ENCODE measurements at places on chromosomes 12 and 14.

DNA sequence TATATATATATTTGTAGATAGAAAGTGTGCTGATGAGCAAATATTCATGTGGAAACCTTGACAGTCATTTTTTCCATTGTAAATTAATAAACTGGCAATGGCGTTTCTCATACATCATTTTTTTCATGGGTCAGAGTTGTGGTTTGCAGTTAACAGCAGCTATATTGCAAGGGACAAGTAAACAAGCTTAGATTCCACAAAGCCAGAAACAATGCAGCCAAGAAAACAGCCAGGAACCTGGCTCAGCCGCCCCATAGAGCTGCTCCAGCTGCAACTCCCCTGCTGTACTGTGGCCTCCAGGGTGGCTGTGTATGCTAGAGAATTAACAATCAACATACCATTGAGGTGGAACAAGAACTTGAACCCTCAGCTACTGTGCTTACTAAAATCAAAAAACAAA lies 298.2 kb downstream of the TMEM132D start:
- no peak for DNase-seq

DNA sequence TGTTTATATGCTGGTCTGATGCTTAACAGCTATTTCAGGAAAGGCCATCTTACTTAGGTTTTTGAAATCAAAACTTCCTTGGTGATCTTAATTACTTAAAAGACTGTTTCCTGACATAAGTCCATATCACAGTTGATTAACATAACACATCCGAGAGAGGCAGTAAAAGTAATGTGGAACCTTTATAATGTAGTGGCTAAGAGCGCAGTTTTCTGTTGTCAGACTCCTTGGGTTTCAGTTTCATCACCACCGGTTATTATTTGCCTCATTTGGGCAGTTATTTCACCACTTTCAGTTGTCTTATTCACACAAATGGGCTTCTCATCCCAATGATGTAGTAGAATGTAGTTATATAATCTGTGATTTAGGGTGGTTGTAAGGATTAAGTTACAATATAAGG lies 30.9 kb downstream of the TBC1D15 start:
- DNase-seq: no peak

DNA sequence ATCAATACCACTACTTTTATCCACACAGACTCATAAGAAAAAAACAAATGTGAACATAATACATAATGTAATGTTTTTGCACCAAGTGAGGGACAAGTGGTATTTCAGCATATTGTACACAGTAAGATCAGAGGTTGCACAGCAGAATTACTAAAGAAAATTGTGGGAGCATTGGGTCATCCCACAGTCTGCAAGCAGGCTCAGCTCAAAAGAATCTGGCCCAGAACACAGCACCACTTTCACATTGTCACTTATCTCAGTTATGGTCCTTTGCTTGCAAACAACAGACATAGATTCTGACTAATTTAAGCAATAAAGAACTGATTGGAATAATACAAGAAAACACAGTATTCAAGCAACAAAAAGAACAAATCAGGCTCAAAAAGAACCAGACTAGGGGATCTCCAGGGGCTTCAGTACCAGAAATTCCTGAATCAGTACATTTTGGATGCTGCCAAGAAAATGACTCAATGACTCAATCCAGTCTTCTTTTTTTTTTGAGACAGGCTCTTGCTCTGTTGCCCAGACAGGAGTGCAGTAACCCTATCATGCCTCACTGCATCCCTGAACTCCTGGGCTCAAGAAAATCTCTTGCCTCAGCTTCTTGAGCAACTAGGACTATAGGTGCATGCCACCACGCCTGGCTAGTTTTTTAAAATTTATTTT lies 42.9 kb upstream of the EEA1 start:
- DNase-seq: no peak

DNA sequence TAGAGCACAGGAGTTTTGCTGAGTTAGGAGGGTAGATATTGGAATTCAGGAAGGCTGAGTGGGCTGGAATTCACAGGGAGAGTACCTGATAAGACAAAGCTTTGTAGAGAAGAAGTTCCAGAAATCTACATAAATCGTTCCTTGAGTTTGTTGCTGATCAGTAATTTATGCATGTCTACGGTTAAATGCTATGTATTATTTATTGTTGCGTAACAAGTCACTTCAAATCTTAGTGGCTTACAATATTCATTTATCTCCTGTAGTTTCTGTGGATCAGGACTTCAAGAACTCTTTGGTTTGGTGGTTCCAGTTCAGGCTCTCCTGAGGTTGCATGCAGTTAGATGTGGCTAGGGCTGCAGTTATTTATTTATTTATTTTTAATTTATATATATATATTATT lies 7.8 kb downstream of the PUS7L start:
- DNase-seq: no peak

DNA sequence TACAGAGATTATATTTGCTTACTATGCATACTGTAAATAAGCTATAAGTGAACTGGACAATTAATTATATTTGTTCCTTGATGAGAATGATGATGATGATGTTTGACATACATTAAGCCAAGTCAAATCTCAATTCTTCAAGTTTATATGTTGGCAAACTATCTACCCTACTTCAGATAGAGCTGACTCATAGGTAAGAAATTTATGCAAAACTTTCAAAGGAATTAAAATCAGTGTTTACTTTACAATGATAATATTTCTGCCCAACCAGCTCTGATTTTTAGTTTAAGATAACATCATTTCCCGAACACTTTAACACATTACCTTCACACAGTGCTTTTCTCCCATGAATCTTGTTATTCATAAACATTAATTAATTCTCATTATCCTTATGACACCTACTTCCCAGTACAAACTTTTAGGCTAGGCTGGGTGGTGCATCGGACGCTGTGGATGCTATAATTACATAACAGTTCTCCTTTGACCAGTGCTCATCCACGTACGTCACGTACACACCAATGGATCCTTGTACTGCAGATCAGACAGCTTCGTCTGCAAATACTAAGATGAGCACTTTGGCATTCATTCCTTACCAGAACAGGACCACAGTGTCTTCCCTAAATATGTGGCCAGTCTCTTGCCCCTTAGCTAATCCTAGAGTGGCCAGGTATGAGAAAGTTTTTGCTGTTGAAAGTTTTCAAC lies 18.3 kb downstream of the BMP4 start:
- no peak for DNase-seq

DNA sequence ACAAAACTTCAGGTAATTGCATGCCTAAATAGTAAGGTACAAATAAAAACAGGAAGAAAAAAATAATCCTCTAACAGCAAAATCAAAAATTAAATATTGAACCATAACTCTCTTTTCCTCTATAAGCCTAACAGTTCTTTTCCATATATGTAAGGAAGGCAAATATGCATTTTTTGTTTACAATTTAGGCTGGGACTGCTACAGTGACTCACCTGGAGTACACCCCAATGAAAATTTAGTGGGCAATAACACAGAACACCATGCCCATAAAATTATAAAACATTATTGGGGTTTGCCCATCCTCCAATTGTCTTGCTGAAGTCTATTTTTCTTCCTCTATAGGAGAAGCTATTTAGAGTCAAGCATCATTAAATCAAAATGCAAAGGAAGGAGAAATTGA lies 277.0 kb downstream of the PAWR start:
- DNase-seq: no peak

DNA sequence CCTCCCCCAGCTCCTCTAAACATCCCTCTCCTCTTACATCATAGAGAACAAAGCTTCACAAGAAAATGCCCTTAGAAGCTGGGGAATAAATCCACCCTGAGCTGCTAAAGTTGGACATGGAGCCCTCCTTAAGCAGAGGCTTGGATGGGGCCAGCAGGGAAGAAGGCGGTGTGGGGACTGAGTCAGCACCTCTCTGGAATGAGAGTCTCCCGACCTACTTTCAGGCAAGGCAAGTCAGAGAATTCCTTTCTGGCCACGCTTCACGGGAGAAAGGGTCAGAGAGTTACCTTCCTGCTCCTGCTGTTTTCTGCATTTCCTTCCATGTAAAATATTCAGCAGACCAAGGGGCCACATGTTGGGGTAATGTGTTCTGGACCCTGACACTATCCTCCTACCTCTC lies 113.3 kb upstream of the PRB2 start:
- DNase-seq: no peak

DNA sequence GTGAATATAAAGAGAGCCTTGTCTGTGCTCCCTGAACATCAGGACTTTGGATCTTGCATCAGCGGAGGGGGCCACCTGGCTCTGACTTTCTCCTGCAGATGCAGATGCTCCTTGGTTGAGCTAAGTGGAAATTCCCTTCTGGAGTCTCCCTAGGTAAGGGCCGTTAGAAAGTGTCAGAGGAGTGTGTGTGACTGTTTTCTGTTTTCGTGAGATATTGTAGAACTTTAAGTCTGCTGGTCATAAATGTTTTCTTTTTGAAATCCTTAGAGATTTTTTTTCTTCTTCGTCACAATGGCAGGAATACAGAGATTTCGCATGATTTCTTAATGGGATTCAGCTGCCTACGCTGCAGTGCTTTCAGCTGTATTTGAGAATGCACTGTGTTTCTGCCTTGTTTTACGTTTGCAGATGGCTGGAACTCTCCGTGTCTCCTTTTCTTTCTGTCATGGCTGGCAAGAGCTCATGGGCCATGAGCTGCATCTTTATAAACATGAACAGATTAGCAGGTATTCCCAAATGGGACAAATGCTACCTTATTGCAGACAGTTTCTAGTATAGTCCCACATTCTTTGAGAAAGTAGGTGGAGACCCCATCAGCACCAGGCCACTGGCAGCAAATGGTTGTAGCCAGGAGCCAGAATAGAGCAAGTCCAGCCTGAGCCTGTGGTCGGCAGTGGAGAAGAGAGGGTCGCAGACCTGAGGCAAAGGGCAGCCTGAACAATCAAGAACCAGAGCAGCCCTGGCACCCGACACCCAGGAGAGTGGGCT lies 76.2 kb upstream of the FRMD6 start:
- DNase-seq: no peak

- DNase-seq: no peak
Observed at GRCh38 chr14:54354096-54354495, 42.7 kb upstream of the CDKN3 start.

DNA sequence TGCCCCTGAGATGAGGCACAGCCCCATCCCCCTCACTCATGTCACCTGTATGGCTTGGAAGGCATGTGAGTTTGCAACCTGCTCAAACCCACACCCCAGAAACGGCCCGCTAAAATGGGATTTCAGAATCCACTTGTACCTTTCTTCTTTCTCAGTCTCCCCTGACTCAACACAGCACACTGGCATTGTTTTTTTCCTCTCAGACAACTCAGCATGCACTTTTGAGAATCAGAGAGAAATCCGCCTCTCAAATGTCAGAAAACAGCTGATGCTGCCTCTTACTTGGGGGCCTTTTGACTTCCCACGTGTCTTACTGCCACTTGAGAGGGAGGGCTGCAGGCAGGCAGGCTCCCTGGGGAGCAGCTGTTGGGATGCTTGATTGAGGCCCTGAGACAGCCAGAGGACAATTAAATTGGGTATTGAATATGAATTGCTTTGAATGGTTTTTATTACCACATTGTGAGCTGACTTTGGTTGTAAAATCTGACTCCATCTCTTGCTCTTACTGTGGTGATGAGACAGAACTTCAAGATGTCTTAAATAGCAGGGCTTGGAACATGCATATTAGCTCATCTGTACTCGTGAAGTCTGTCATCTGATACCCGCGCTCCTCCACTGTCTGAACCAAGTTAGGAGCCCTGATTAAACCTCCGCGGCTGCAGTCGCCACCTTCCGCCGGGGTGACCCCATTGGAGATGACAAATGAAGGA lies 96.6 kb downstream of the APAF1 start:
- no peak for DNase-seq

- no peak for DNase-seq
Observed at GRCh38 chr14:31229009-31229408, 21.4 kb upstream of the HECTD1 start.

- DNase-seq: no peak
Observed at GRCh38 chr12:24748326-24748725, 200.6 kb downstream of the BCAT1 start.

DNA sequence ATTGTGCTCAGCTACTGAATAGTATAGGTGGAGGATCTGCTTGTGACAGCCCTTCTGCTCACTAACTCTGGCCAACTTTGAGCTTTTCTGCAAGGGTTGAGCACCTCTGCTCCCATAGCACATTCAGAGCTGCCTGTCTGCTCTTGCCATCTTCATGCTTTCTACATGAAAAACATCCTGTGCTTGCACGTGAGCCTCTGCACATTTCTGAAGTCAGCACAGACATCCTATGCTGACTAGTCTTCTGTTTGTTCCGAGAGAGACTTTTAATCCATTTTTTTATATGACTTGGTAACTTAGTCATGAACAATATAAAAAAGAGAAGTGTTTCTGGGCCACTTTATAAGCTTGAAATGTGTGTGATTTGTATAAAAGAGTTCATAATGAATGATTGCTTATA lies 969.3 kb downstream of the TMTC2 start:
- DNase-seq: no peak

DNA sequence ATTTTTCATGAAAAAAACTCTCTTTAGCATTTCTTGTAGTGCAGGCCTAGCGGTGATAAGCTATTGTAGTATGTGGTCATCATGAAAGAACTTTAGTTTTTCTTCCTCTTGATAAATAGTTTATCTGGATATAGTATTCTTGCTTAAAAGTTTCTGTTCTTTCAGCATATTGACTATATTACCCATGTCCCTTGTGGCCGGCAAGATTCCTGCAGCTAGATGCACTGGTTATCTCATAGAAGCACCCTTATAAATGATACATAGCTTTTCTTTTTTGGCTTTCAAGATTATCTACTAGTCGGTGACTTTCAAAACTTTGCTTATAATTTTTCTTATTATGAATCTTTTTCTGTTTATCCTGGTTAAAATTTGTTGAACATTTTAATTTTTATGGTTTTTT lies 234.8 kb downstream of the ALG10 start:
- DNase-seq: no peak

DNA sequence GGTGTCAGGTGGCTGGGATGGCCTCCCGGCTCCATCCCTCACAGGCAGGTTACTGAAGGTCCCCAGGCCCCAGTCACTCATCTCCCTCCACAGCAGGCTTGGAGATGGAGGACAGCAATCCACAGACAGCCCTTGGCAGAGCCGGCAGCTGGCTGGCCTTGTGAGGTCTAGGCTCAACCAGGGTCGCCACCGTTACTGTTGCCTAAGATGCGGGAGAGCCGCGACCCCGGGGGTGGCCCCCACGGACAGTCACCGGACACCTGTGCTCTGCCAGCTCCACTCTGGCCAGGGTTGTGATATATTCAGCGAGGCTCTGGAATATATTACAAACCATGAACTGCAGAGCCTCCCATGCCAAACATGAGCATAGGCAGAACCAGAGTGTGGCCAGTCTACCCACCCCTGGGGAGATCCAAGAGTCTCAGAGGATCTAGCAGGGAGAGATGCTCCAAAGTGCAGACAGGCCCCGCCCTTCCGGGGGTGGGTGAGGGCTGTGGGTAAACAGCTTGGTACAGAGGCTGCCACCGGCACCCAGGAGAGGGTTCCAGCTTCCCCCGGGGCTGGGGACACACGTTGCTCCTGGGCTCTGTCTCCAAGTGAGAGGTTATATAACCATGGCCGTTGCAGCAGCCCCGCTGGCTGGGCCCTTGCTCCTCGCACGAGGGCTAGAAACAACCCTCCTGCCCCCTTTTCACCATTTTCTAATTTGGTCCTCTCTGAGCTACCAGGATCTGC lies 55.9 kb upstream of the DIO3 start:
- no peak for DNase-seq

- DNase-seq: no peak
Observed at GRCh38 chr12:70962226-70962794, 41.8 kb upstream of the PTPRR start.

All from activated CD8-positive, alpha-beta memory T cell treated with anti-CD3 and anti-CD28 coated beads for 4 hours (primary cell).